ENCODE measurements at places on chromosomes 3 and 15.

- no peak for DNase-seq
These were observed 120.2 kb downstream of the LRRC28 start for GRCh38 chr15:99371180-99372103.

DNA sequence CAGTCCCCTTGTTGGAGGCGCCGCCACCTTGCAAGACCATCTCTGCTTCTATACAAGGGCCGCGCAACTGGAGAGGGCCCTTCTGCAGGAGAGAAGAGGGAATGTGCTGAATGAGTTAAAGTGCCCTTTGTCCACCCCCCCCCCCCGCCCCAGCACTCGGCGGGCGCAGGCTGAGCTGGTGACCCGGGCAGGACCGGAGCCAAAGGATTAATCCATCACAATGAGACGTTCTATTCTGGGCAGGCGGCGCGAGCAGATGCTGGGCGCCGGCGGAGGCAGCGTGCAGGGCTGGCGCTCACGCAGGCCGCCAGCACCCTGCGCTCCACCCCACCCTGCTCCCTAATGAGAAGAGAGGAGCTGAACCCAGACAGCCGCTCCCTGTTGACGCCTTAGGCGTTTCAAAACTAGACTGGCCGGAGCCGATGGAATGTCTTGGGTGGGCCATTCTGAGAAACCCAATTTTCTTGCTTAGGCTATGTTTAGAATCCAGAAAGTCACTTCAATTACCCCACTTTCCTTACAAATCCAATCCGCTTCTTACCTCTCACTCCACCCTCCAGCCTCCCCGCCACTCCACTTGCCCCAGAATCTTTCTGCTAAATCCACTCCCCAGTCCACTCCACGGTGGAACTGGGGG is 32.9 kb downstream of the GJD2 start:
- DNase-seq = no peak

DNA sequence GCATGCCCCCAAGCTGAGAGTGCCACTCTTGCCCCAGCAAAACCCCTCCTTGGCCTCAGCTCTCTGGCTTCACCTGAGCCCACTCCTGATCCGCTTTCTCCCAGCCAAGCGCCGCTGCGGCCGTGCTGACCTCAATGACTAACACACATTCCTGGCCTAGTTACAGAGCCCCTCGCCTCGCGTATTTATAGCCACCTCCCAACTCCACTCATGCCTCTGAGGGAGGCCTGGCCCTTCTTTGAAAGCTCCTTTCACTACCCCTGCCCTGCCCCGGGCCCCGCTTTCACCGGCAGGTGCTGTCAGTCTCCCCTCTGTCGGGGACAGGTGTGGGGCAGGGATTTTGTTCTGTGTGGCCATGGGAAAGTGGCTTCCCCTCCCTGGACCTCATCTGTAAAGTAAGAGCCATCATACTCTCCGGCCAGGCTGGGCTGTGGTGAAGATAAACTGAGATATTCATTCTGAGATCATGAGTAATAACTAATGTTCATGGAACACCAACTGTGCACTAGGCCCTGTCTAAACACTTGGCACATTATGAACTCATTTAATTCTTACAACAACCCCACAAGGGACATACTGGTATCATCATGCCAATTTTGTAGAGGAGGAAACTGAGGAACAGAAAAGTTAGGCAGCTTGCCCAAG is 13.2 kb upstream of the ATP2B2 start:
- DNase-seq = no peak

- DNase-seq = no peak
These were observed 67.4 kb downstream of the FBLN2 start for GRCh38 chr3:13616359-13616758.

DNA sequence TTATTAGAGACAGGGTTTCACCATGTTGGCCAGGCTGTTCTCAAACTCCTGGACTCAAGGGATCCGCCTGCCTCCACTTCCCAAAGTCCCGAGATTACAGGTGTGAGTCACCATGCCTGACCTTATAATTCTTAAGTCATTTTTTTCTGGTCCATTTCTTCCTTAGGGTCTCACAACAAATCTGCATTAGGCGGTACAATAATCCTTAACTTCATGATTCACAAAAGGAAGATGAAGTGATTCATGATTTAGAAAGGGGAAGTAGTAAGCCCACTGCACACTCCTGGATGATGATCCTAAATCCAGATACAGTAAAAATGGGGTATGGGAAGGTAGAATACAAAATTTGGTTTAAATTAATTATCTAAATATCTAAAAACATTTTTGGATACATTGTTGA is 45.0 kb upstream of the TKT start:
- no peak for DNase-seq

DNA sequence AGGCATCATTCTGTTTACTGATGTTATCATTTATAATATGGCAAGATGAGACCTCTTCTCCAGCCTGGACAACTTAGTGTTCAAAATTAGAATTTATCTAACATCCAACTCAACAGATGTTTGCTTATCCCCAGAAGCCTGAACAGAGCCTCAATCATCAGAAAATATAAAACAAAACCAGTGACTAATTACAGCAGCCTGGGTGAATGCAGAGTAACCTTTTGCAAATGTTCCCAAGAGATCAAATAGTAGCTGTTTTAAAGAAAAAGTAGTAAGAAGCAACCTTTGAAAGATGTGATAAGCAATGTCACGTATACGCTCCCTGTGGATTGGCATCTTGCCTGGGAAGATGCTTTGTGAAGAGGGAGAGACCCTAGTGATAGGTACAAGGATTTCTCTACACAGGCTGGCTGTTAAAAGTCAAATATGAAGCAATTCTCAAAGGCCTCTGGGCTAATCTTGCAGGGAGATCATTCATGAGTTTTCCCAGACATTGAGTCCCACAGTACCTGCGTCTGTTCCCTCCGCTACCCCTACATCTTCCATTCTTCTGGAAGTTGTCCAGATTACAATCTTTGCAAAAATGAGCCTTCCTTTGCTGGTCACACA is 39.3 kb upstream of the PRICKLE2 start:
- DNase-seq = no peak

GRCh38 chr3:191889756-191890155 is 428.8 kb downstream of the PYDC2 start:
- DNase-seq = no peak

Measured in K562 (cell line).